ENCODE measurements at places on chromosomes 1 and 21.
A peak's percentile ranks its signal among the peaks of the same experiment; 100 is the strongest.

DNA sequence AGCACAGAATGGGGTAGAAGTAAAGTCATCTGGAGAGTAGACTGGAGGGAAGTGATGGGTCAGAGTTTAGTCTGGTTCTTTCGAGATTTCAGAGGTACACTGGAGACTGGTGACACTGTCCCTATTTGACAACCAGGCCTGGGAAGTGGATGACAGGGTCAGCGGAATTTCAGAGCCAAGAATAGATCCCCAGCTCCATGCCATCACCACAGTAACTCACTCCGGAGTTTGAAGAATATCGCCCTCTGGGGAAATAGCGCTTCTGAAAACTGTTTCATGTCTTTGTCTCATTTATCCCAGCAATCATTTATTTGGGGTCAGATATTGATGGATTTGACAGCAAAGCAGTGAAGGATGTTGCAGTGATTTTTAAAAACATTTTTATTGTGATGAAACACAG lies 7.6 kb upstream of the NFASC start:
- DNase-seq: no peak

GRCh38 chr1:65478379-65479026 lies 58.0 kb downstream of the LEPR start:
- DNase-seq: no peak

DNA sequence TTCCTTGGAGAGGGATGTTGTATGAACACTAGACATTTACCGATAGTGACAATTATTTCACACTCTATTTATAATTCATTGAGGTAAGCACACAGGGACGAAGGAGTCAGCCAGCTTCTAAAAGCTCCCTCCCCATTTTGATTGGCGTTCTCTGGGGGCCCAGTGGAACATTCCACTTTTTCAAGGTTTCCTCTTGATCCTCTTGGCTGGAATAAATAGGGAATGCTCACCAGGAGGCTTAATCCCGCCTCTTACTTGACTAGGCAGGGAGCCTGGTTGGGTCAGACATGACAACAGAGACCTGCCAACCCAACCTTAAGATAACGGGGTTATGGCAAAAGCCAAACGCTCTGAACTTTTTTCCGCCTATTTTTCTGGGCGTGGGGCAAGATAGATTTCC lies 974 bp downstream of the ACTN2 start:
- DNase-seq: no peak

DNA sequence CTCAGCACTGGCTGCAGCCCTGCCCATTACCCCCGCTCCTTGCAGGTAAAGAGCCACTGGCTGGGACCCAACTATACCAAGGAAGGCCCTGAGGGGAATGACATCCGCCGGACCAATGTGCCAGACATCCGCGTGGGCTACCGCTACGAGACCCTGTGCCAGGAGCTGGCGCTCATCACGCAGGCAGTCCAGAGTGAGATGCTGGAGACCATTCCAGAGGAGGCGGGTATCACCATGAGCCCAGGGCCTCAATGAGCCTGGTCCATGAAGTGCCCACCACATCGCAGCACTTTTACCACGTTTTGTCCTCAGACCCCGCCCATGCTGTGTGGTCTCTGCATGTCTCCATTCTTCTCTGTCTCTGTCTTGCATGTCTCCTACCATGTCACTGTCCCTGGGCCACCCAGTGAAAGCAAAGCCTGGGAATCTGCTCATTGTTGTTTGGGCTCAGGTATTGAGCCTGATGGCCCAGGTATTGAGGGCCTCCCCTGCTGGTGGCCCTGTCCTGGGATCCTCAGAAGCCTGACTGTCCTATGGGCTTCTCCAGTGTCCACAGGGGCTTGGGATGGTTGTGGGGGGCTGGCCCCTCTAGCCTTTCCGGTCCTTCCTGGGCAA lies 11.4 kb downstream of the AMPD2 start:
- DNase-seq: no peak

GRCh38 chr1:227891955-227892488 lies 55.7 kb downstream of the WNT9A start:
- no peak for DNase-seq

- no peak for DNase-seq
Observed at GRCh38 chr21:39103689-39104088, 79.6 kb downstream of the PSMG1 start.

DNA sequence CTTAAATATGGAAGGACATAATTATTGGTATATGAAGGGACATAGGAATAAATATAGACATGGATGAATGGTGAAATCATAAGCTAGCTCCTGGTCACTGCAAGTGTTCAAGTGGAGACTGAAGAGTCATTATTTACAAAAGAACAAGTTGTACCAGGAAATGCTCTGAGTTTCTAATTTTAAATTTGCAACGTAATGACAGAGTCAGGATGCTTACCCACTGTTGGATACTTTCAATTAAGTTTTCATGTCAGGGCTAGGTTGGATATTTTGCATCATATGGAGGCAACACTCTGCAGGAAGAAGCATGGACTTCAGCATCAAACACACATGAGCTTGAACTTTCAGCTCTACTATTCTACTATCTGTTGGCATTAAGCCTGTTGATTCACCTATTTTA lies 499.6 kb upstream of the C1orf87 start:
- DNase-seq: no peak

- DNase-seq: peak; percentile 60
Observed at GRCh38 chr1:235648407-235648907, 1.1 kb downstream of the GNG4 start.

DNA sequence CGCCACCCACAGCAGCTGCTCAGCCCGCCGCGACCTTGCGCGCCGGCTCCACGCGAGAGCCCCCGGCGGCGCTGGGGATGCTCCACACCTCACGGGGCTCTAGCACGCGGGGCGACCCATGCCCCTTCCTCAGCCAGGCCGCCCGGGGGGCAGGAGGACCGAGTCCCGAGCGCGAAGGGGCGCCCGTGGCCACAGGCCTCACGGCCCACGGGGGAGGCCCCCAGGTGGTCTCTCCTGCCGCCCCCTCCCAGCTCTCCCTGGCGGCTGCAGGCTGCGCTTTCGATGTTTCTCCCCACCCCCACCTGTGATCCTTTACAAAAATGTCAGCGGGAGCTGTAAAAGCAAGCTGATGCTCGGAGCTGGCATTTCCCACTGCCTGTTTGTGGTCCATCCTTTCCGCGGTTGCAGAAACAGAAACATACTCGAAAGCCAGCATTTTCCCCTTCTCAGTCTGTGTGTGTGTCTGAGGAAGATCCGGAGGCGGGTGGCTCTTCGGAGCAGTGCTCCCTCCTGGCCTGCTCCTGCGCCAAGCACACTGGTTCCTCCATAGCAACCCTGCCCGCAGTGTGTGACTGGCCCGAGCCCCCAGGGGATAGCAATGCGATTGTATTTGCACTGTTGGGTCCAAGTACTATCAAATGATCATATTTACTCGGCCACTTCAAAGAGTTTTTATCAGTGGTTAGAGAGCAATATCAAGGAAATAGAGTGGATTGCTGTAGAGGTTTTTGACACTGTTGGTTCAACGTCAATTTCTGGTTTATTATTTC lies 2.1 kb downstream of the KIF26B start:
- no peak for DNase-seq

- no peak for DNase-seq
Observed at GRCh38 chr1:40382108-40382460, 8.6 kb downstream of the SMAP2 start.

- no peak for DNase-seq
Observed at GRCh38 chr1:210633636-210634035, 304.9 kb downstream of the HHAT start.

DNA sequence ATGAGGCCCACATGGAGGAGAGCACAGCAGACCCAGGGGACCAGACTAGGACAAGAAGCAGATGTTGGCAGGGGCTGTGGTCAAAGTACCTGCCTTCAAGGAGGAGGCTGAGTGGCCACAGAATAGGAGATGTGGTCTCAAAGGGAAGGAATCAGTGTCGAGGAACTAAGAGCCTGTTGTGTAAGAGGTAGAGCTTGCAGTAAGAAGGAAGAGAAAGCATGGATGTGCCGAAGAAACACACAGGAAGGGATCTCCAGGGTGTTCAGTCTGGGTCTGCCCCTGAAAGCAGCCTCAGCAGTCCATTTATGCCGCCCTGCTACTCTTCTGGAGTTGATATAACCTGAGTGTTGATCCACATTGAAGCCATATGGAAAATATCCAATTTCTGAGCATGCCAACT lies 83.9 kb downstream of the NID1 start:
- DNase-seq: no peak

- no peak for DNase-seq
Observed at GRCh38 chr1:28236656-28237322, 865 bp downstream of the ATP5IF1 start.

GRCh38 chr1:58107943-58108342 lies 438.6 kb downstream of the OMA1 start:
- DNase-seq: no peak

- no peak for DNase-seq
Observed at GRCh38 chr1:22824466-22824865, 113.8 kb downstream of the EPHB2 start.

DNA sequence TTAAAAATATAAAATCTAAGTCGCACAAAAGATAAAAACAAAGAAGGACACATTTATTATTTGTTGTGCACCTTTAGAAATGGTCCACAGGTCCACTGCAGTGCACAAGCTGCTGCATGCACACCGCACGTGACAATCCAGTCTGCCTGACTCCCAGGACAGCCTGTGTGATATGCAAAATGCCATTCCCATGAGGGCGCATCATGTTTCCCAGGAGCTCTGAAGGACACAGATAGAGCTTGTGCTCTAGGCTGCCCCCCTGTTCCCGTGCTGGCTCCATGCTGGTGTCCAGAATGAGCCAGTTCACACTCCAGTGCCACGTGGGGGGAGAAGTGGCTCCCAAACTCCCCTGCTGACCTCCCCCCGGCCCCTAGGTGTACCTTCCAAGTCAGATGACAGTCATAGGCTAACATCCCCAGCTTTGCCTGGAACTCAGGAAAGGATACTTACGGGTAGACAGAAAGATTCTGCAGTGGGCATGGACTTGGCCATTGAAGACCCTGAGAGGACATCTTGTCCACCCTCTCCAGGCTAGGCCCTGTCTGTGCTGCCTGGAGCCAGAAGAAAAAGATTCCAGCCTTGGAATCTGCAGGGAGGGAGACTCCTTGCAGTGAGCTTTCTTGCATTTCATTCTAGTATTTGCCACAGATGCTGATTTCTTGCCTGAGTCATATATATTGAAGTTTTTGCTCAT lies 26.3 kb downstream of the RAB7B start:
- DNase-seq: no peak

DNA sequence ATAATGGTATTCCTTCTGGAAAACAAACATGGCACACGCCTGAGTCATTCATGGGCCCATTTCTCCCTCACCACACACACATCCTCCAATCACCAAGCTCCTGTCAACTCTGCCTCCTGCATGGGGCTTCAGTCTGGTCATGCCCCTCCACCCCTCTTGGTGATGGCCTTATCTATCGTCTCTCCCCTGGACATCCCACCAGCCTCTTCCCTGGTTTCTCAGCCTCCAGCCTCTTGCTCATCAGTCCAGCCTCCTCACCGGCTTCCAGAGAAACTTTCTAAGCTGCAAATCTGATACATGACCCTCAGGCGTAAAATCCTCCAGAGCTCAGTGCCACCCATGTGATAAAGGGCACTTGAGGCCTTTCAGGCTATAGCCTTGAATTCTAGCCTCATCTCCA lies 243.9 kb downstream of the FOXD2 start:
- DNase-seq: no peak

DNA sequence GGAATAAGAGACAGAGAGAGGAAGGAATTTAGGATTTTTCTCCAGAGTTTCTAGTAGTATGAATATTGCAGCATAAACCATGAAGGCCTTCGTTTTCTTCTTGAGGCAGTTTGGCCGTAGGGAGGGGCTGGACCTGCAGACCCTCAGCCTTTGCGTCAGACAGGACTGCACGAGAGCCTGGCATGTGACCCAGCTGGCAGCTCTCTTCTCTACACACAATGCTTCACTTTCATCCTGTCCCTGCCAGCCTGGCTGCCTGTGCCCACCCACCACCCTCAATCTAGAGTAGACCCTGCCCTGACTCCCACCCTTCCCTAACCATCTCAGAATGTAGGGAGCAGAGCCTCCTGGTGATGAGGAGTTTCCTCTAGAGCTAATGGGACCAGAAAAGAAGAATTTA lies 1.6 kb downstream of the CA14 start:
- no peak for DNase-seq

GRCh38 chr1:216847397-216848036 lies 124.3 kb upstream of the ESRRG start:
- DNase-seq: no peak

DNA sequence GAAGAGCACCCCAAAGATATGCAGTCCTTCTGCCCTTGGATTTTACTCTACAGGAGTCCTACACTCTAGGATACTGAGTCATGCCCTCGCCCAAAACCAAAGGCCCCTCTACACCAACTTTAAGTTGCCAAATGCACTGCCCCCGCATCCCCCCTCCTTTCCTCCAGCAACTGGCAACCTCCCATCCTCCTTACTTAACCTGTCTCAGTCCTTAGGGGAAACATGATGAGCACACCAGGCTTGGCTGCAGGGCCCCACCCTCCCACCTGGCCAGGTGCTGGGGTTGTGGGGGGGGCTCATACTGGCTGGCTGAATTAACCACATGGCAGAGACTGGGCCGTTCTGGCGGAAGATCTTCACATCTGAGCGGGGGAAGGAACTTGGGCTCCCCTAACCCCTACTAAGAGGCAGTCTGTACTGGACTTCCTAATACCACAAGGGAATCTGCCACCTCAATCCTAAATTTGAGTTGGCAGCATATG lies 1.2 kb downstream of the HDGF start:
- no peak for DNase-seq

- no peak for DNase-seq
Observed at GRCh38 chr21:39576518-39577128, 36.1 kb upstream of the B3GALT5 start.

DNA sequence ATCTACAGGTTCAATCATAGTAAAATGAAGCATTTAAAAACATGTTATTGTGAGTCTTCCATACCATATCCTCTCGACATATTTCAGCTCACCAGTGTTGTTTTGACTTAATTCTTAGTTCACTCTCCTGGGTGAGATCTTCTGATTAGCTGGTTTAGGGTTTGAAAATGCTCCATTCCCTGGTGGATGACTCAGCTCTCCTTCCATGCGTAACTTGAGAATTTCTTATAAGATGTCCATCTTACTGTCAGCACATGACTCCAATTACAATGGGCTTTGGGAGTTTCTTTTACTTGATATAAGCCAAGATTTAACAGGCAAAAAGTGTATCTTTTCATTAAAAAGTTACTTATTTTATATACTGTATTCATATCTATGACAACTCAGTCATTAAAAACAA lies 476.5 kb downstream of the BRINP3 start:
- no peak for DNase-seq

All from cerebellar nuclear complex (tissue), 1 donor.